ENCODE measurements at places on chromosomes 7 and 10.
A peak's percentile ranks its signal among the peaks of the same experiment; 100 is the strongest.

DNA sequence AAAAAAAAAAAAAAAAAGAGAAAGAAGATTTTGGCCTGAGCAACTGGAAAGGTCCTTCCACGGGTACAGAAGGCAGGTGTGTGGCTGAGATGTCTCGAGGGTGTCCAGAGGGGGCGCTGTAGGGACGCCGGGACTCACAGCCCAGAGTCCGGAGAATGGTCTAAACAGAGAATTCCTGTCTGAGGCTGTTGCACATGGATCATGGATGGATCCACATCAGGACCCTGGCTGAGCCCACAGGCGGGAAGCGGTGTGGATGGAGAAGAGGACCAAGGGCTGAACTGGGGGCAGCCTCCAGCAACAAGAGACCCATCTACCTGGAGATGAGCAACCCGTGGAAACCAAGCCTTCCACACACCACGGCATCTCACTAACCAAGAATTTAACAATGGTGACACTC, 55.0 kb downstream of the PKD1L1 start:
- no peaks in the 10 kb centered on the region for H3K4me1 ChIP-seq
- no peak overlapping the region for H3K4me3 ChIP-seq
- no peaks in the 10 kb centered on the region for H3K36me3 ChIP-seq
- H3K27ac ChIP-seq = no peak overlapping the region
- peaks cover 2% of the 10 kb centered on the region for H3K27me3 ChIP-seq
- DNase-seq = no peak

DNA sequence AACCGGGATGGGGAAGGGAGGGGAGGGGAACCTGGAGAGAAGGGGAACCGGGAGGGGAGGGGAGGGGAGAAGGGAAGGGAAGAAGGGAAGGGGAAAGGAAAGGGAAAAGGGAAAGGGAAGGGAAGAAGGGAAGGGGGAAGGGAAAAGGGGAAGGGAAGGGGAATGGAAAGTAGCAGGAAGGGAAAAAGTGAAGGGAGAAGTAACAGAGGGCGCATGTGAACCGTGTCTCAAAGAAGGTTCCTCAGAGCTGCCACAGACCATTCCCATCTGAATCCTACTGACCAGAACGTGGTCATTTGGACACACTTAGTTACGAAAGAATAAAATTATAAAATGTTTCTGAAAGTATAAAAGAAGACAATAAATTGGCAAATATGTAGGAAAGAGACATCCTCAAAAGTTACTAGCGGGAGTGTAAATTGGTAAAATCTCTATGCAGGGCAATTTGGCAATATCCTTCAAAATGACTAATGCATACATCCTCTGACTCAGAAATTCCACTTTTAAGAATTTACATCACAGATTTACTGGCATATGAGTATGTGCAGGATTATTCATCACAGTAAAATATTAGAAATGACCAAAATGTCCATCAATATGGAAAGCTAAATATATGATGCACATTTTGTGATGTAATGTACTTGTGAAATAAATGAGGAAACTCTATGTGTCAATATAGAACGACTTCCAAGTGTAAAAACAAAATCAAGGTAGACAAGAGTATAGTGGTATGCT, 12.9 kb downstream of the C10orf67 start:
- H3K27me3 ChIP-seq = no peaks in the 10 kb centered on the region
- no peak overlapping the region for H3K4me3 ChIP-seq
- no peak for DNase-seq

DNA sequence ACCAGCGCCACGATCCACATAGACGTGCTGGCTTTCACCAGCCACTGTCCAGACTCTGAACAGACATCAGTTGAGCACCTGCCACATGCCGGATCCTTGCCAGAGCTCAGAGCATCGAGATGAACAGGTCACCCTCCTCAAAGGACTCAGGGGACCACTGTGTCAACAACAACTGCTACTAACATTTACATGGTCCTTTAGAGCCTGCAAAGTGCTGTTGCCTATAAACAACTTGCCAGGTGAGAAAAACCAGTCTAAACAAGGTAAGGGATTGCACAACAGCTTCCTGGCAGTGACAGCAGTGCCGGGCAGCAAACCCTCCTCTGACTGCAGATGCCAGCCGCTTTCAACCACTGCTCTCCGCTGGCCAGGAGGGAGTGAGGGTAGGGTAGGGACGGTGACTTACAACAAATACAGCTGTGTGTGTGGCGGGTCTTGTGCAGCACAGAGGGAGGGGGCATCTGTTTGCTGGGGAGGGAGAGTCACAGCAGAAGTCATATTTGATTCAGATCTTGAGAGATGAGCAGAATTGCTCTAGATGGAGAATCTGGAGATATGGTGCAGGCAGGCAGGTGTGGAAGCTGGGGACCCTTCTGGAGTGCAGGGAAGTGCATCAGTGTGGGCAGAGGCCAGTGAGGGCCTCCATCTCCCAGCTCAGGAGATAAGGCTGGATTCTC, 32.8 kb upstream of the RHEB start:
- peaks cover 8% of the 10 kb centered on the region for H3K27me3 ChIP-seq
- no peak overlapping the region for H3K4me3 ChIP-seq
- H3K4me1 ChIP-seq = no peaks in the 10 kb centered on the region
- no peaks in the 10 kb centered on the region for H3K36me3 ChIP-seq
- no peak overlapping the region for H3K27ac ChIP-seq
- DNase-seq = no peak

GRCh38 chr10:69768386-69768785, 33.3 kb upstream of the COL13A1 start:
- no peaks in the 10 kb centered on the region for H3K4me1 ChIP-seq
- H3K27me3 ChIP-seq = no peaks in the 10 kb centered on the region
- H3K27ac ChIP-seq = no peak overlapping the region

DNA sequence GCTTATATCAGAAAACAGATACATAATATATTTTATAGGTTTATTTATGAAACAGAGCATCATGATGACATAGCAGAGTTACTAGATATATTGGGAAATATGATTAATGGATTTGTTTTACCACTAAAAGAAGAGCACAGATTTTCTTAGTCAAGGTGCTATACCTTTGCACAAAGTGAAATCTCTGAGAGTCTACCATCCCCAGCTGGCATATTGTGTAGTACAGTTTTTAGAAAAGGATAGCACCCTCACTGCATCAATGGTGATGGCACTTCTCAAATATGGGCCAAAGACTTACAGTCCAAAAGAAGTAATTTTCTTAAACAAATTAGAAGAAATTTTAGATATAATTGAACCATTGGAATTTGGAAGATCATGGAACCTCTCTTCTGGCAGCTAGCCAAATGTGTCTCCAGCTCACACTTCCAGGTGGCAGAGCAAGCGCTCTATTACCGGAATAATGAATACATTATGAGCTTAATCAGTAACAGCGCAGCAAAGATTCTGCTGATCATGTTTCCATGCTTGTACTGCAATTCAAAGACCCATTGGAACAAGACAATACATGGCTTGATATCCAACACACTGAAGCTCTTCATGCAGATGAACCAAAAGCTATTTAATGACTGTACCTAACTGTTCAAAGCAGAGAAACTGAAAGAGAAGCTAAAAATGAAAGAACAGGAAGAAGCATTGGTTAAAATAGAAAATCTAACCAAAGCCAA, 21.9 kb upstream of the CREB3L2 start:
- H3K36me3 ChIP-seq = peaks cover 2% of the 10 kb centered on the region
- no peak overlapping the region for H3K4me3 ChIP-seq
- H3K4me1 ChIP-seq = peaks cover 7% of the 10 kb centered on the region
- peak overlapping the region; percentile 40 for H3K27ac ChIP-seq
- H3K27me3 ChIP-seq = peaks cover 2% of the 10 kb centered on the region

- H3K27me3 ChIP-seq = no peaks in the 10 kb centered on the region
- DNase-seq = no peak
- H3K4me3 ChIP-seq = no peak overlapping the region
Observed at GRCh38 chr10:3099291-3100092, 32.1 kb downstream of the PFKP start.

DNA sequence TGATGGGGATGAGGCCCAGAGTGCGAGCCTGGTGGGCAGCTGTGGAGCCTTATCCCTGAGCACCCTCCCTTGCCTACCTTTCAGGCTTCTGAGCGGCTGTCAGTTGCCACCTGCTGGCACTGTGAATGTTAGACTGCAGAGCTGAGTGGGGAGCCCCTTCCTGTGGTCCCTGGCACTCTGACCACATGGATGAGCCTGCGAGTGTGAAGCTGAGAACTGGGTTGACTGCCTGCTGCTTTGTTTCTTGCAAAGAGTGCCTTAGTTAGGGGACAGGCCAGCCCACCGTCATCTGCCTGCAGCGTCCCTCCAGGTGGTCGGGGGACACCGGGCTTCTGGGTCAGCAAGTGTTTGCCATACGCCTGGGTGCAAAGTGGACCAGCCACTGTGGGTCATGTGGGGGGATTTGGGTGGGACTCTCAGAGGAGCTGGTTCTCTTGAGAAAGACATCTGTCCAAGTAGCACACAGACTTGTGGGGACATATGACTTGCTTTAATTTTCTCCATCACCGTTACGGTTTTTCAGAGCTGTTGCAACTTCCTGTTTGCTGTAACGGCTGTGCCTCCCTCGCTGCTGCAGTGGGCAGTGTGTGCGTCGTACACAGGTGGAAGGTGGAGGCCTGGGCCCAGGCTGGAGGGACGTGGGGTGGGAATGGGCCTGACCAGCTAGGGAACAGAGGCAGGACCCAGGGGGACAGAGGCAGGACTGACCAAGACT, 13.7 kb downstream of the INPP5A start:
- no peaks in the 10 kb centered on the region for H3K27me3 ChIP-seq
- H3K36me3 ChIP-seq = no peaks in the 10 kb centered on the region
- H3K4me3 ChIP-seq = peak overlapping the region; percentile 50
- no peak for DNase-seq
- H3K4me1 ChIP-seq = peaks cover 1% of the 10 kb centered on the region

DNA sequence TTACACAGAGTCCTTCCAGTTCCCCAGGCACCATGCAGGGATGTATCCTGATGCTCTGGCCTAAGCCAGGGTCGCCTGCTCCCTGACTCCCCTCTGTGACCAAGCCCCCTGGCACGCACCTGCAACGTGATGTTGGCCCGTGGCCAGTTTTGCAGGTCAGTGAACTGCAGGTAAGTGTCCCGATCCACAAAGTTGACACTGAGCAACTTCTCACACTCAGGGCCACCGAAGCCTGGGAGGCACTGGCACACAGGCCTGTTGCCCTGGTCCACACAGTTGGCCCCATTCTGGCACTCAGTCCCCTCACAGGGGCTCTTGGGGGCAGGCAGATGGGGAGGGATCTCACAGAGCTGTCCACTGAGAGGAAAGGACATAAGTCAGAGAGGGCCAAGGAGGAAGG, 174.3 kb downstream of the LCOR start:
- H3K36me3 ChIP-seq = peaks cover 4% of the 10 kb centered on the region
- H3K27me3 ChIP-seq = peaks cover 4% of the 10 kb centered on the region
- no peaks in the 10 kb centered on the region for H3K4me1 ChIP-seq
- no peak overlapping the region for H3K4me3 ChIP-seq
- no peak overlapping the region for H3K27ac ChIP-seq

GRCh38 chr10:17101257-17101909, 28.2 kb downstream of the CUBN start:
- H3K4me1 ChIP-seq = no peaks in the 10 kb centered on the region
- H3K4me3 ChIP-seq = no peak overlapping the region
- H3K27ac ChIP-seq = no peak overlapping the region
- no peak for DNase-seq

DNA sequence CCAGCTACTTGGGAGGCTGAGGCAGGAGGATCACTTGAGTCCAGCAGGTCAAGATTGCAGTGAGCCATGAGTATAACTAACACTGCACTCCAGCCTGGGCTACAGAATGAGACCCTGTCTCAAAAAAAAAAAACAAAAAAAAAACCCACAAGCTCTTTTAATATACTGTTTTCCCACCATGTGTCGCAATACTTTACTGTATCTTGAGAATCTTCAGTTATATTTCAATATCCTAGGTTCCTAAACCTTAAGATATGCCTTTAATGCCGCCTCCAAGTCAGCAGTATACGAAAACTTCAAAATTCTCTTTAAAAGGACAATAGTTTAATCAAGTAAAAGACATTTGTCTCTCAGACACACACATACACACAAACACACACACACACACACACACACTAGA, 62.8 kb downstream of the TAF3 start:
- no peak overlapping the region for H3K27ac ChIP-seq
- no peaks in the 10 kb centered on the region for H3K36me3 ChIP-seq
- H3K27me3 ChIP-seq = peaks cover 2% of the 10 kb centered on the region

DNA sequence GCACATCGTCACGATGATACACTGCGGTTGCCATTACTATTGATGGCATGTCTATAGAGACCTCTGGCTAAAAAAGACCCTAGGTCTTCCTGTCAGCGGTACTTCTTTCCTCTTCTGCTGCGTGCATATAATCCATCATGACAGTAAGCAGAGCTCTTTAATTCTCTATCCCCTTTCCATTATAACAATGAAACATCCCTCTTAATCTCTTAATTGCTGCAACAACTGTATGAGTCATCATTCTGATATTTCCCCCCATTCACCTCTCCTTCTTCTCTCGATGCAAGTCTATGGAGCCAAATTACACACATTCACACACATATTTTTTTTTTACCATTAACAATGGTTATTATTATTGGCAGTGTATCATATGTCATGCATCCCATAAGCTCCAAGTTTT, 45.2 kb upstream of the AKR1E2 start:
- H3K4me1 ChIP-seq = no peaks in the 10 kb centered on the region
- no peaks in the 10 kb centered on the region for H3K36me3 ChIP-seq
- no peak overlapping the region for H3K27ac ChIP-seq
- no peak overlapping the region for H3K4me3 ChIP-seq
- H3K27me3 ChIP-seq = peaks cover 14% of the 10 kb centered on the region

DNA sequence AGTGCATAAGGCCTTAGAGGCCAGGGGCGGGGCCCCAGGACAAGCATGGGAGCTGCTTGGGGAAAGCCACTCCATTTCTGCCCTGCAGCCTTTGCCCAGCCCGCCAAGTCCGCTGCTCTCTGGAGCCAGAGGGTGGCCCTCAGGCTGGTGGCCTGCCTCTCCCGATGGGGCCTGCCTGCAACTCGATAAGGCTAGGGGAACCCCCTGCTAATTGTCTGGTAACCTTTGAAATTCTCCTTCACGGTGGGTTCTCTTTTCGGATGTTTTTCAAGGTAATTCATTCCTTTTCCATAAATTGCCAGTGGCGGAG, 94.9 kb downstream of the ZMIZ1 start:
- DNase-seq = no peak
- H3K27ac ChIP-seq = no peak overlapping the region
- H3K4me1 ChIP-seq = no peaks in the 10 kb centered on the region
- H3K36me3 ChIP-seq = no peaks in the 10 kb centered on the region
- H3K4me3 ChIP-seq = no peak overlapping the region
- peaks cover 2% of the 10 kb centered on the region for H3K27me3 ChIP-seq

DNA sequence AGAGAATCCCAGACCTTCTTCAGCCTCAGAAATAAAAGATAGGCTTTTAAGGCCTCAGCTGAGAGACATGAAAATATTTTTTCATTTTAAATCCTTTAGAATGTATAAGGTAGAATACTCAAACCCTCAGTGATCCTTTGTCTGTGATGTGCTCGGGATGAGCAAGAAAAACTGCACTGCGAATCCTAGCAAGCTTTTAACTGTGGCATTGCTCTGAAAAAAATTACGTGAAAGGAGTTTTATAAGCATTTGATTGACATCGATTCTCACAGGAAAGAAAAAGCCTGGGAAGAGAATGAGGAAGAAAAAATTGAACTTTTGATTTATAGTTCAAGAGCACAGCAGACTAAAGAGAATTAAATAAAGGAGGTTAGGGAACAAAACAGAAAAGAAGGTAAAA, 120.0 kb downstream of the TMEM168 start:
- H3K27me3 ChIP-seq = no peaks in the 10 kb centered on the region
- no peak overlapping the region for H3K4me3 ChIP-seq
- H3K36me3 ChIP-seq = no peaks in the 10 kb centered on the region
- no peak overlapping the region for H3K27ac ChIP-seq
- no peaks in the 10 kb centered on the region for H3K4me1 ChIP-seq

- H3K4me1 ChIP-seq = no peaks in the 10 kb centered on the region
- no peak for DNase-seq
Observed at GRCh38 chr7:54967377-54967776, 51.4 kb upstream of the EGFR start.

GRCh38 chr10:132397671-132398565, 918 bp downstream of the PWWP2B start:
- peak overlapping the region; percentile 86 for H3K4me3 ChIP-seq
- peak; percentile 18 for DNase-seq
- peaks cover 4% of the 10 kb centered on the region for H3K27me3 ChIP-seq
- H3K27ac ChIP-seq = peak overlapping the region; percentile 79

Measured in activated T-helper 1 cell treated with anti-CD3 and anti-CD28 coated beads, Interleukin-12 subunit alpha, Interleukin-12 subunit beta, Interleukin-2, Interleukin-4 antibody, amounts not matched to agents 30 ng/mL and 10 ng/mL and 1 ng/mL, durations not matched to agents 14 hours and 24 hours and 36 hours (primary cell).